Cardiac septum (tissue), 1 donor: ENCODE measurements at places on chromosomes 11 and 22.

GRCh38 chr11:15142838-15143237 lies 28.1 kb downstream of the INSC start:
- no peak for DNase-seq

GRCh38 chr11:122977470-122978298 lies 4.0 kb downstream of the BSX start:
- DNase-seq, result no peak

DNA sequence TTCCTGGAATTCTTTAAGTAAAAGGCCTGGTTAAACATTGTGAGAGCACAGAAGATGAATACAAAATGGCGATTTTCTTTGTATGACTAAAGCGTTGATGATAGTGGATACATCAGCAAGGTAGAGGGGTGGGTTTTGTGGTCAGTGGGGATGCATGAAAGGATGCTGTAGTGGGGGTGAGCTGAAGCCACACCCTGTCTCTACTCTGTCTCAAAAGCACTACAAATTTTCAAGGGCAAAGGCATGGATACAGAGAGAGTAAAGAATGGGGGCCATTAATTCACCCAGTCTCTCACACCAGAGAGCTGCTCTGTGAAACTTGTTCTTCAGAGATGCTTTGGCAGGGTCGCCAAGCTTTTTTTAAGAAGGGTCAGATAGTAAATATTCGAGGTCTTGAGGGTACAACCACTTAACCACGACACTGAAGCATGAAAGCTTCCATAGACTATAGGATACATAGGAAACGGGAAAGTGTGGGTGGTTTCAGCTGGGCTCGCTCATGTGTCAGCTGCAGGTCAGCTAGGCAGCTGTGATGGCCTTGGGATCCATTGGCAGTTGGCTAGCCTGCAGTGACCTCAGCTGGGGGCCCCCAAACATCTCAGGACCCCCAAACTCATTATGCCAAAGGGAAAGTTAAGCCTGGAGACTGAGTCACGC lies 8.3 kb downstream of the TMEM138 start:
- no peak for DNase-seq

- no peak for DNase-seq
These were observed 946.2 kb downstream of the LRRC4C start for GRCh38 chr11:40513281-40513680.
